ENCODE measurements at places on chromosomes 16 and 17.

- no peak for DNase-seq
These were observed 678 bp upstream of the AKAP10 start for GRCh38 chr17:19978209-19978802.

- no peak for DNase-seq
These were observed 3.5 kb downstream of the CORO6 start for GRCh38 chr17:29619251-29619650.

DNA sequence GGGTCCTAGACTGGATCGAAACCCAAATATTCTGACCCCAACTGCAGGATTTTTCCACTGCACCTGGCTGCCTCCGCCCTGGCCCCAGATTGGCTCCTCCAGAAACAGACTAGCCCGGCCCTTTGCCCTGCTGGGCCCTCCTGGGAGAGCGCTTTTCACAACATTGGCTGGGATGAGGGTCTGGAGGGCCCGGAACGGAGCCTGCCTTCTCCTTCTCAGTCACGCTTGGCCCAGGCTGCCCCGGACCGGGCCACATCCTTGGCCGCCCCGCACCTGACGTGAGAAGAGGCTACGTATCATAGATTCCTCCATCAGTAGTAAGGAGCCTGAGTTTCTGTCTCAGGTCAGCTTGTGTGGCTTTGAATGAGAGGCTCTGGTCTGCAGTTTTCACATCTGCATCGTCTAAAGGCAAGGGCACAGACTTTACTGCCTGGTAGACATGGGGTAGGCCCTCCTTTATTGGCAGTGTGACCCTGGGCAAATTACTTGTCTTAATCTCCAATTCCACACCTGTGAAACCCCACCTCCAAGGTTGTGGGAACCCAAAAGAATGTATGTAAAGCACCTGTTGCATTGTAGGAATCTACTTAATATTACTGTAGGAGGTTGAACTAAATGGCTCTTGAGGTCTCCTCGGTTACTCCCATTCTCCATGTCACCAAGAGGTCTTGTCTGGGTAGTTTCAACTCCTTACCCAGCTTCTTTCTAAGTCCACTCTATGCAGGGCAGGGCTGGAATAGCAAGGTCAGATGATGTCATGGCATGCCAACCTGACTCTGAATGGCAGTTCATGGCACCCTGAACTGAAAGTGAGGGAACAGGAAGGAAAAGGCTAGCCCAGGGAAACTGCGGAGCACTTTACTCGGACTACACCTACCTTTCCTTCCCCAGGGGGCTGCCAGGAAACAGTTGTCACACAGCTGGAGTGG, 661 bp downstream of the LRRC3C start:
- DNase-seq: no peak

DNA sequence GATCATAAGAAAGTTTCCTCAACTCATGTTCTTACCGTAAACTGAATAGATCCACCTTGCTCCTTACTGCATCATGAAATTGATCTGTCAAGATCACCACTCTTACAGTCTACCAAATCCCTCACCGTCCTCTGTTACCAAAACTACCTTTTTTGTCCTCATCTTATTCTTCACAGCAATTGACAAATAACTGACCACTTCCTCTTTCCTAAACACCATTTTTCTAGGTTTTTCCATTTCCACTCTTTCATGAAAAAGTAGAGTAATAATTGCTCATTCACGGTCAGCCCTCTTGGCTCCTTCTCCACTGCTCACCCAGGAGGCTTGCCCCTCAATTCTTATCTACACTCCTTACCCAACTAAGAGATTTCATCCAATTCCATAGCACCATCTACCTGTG, 44.9 kb downstream of the ABCA5 start:
- no peak for DNase-seq

- no peak for DNase-seq
These were observed 314.3 kb downstream of the KCNJ2 start for GRCh38 chr17:70483624-70484023.

- DNase-seq: no peak
These were observed 83.2 kb downstream of the GRIN2A start for GRCh38 chr16:10098991-10099390.

- no peak for DNase-seq
These were observed at the start of gene CIAO3 for GRCh38 chr16:740764-741505. CIAO3 (minus strand) TSS chr16:740997; CDS start chr16:740985, 12 bp downstream.

DNA sequence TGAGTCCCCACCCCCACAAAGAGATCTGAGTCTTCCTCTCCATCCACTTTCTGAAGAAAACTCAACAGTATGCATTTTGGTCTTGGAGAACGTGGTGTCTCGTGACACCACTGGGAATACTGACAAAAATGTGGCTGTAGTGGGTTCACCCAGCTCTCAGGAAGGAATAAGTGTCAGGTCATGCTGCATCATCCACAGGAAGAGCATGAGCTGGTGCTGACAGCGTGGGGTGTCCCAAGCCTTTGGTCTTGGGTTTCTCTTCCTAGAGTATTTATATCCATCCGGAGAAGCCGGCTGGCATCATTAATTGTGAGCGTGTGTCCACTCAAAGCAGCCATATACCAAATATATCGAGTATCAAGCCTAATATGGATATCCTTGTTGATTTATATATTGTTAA, 55.9 kb downstream of the C17orf67 start:
- DNase-seq: no peak

- no peak for DNase-seq
These were observed 646 bp downstream of the RABEP1 start for GRCh38 chr17:5282642-5283217.

GRCh38 chr16:31537362-31538242, 9.9 kb downstream of the AHSP start:
- DNase-seq: no peak

DNA sequence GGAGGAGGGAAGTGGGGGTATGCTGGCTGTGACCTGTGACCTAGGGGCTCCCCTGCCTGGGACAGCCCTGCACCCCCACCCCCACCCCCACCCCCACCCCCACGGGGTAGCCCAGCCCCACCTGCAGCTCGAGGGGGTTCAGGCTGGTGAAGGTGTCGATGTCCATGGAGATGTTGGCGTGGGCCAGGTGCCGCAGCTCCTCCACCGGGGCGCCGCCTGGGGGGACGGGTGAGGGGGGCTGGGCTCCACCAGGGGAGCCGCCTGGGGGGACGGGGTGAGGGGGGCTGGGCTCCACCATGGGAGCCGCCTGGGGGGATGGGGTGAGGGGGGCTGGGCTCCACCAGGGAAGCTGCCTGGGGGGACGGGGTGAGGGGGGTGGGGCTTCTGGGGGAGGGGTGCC, 9.9 kb downstream of the MSLN start:
- no peak for DNase-seq

DNA sequence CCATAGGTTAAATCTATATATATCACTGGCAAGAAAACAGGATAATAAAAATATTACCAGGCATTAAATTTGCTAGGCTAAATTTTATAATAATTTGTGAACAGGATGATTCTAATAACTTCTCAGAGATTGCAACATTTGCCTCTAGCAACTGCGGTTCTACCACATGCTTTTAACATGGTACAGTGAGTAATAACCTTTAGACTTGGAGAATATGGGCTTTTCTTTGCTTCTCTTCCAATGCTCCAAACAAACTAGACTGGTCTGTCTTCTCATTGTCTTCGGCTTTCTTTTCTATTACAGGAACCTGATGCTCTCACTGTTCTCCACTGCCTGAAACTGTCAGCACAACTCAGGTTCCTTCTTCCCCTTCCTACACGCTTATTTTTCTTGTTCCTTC, 80.6 kb downstream of the CA4 start:
- no peak for DNase-seq

- DNase-seq: no peak
These were observed 4.6 kb downstream of the CFAP20 start for GRCh38 chr16:58124601-58124915.

DNA sequence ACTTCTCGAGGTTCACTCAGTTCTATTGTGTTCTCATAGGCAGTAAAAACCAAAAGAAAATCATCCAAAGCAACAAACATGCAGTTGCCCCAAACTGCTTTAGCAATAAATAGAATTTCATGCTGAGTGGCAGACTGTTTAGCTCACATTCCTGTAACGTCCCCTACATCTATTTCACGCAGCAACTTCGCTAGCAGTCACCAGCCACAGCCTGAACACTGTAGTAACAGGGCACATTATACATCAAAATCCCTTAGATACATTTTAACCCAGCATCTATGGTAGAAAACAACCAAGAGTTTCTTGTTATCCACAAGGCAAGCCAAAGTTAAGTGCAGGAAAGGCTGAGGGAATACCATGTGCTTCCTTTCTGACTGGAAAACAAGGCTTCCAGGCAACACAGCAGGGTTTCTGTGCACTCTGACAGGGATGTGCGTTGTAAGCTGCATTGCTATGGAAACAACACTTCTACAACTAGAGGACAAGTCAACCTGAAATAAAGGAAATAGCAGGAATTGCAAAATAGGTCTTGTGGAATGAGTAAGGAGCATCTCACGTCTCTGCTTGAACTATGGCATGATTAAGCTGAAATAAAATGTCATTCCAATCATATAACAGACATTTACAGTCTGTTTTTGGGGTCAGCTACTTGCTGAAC, 55.4 kb downstream of the CFDP1 start:
- DNase-seq: peak; percentile 96

- DNase-seq: no peak
These were observed 216.4 kb downstream of the GSG1L start for GRCh38 chr16:27847030-27847550.

GRCh38 chr17:55210292-55210691, 54.5 kb upstream of the HLF start:
- no peak for DNase-seq

DNA sequence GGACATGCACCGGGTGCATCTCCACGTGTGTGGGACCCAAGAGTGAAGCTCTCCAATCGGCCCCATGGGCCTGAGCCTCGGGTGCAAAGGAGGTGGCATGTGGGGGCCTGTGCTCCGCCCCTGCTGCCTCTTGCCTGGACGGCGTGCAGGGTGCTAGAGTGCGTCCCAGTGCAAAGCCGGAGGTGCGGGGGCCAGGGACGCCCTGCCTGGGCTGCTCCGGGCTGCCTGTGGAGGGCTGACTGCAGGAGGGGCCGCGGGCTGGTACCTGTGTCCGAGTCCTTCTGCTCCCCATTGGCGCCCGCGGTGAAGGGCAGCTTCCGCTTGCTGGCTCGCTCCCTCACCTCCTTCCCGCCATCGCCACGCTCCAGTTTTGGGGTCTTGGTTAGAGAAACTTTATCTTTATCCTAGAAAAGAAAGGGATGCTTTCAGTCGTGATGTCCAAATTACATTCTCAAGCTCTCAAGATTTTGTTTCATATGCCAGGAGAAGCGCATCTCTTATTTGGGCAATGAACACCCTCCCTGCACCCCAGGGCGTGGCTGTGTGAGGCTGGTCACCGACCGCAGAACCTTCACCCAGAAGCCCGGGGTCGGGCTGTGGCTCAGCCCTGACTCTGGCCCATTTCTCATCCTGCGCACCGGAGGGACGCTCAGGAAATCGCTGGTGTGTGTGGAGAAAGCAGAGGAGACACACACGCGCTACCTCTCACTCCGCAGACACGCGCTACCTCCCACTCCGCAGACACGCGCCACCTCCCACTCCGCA, 87.6 kb downstream of the ZNF778 start:
- DNase-seq: no peak

GRCh38 chr16:74305978-74306784, 9.6 kb downstream of the PSMD7 start:
- no peak for DNase-seq

GRCh38 chr17:7204828-7205461, 14.7 kb downstream of the DLG4 start:
- no peak for DNase-seq

DNA sequence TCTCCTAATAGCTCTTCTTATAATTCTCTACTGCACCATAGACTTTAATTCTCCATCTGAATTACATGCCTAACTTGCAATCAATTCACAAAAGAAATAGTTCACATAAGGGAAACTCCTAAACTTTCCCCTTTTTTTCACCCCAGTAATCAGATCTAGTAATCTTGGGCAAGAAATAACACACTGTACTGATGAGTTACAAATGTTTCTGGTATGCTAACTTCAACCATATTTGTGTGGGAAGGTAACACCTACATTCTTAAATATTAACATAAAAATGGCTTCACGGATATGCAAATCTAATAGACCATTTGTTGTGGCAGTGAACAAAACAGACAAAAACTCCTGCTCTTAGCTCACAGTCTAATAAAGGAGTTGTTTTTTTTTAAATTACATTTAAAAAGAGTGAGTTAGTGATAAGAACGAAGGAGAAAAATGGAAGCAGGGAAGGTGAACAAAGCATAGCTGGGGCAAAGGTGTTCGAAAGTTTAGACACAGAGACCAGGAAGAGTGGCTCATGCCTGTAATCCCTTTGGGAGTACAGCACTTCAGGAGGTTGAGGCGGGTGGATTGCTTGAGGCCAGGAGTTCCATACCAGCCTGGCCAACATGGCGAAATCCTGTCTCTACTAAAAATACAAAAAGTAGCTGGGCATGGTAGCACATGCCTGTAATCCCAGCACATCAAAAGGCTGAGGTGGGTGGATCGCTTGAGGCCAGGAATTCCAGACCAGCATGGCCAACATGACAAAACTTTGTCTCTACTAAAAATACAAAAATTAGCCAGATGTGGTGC, 34.8 kb downstream of the CMTM3 start:
- DNase-seq: no peak

GRCh38 chr17:48612456-48612853, 1.6 kb upstream of the HOXB7 start:
- no peak for DNase-seq

GRCh38 chr17:48577330-48577945, 712 bp downstream of the HOXB4 start:
- DNase-seq: peak; percentile 84

DNA sequence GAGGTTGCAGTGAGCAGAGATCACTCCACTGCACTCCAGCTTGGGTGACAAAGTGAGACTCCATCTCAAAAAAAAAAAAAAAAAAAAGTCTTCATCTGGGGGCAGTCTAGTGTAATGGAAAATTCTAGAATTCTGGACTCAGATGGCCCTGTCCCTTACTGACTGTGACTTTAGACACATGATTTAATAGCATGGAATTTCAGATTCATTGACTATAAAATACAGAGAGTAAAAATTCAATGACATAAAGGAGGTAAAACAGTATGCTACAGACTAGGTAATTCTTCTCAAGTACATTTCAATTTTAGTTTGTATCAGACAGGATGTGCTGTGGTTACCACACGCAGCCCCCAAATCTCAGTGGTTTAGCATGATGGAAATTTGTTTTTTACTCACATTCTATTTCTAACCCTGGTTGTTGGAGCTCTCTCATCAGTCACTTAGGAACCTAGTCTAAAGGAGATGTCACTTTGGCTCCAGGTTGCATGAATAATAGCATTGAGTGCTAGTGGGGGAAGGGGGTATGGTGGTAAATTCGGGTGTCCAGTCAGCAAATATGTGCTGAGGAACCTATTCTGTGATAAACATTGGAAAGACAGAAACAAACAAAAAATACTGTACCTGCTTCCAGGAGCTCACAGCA, 444.0 kb downstream of the XYLT1 start:
- DNase-seq: no peak

GRCh38 chr16:27232061-27232900, 29.0 kb downstream of the KDM8 start:
- no peak for DNase-seq

GRCh38 chr16:80298676-80299075, 242.1 kb upstream of the DYNLRB2 start:
- no peak for DNase-seq
